ENCODE measurements at places on chromosomes 3 and 15. TPM values are rescaled to one million over a fixed set of nuclear protein-coding genes. Genes with fewer than 3 reads are reported as not detected.

NSMCE3 gene
- 11.1 TPM for total RNA-seq

TTLL13 gene
- 0.58 TPM for total RNA-seq

ITIH4 gene
- 16.2 TPM for total RNA-seq

P3H2 gene
- total RNA-seq = not detected

C3orf20 gene
- total RNA-seq = not detected

IL16 gene
- 196 TPM for total RNA-seq

NEK11 gene
- total RNA-seq = 2.8 TPM

HYKK gene
- total RNA-seq = 2.4 TPM

MORC1 gene
- total RNA-seq = not detected

ROPN1 gene
- total RNA-seq = not detected

TRH gene
- total RNA-seq = not detected

SLC22A13 gene
- 0.28 TPM for total RNA-seq

MST1R gene
- 2.6 TPM for total RNA-seq

ADAMTS9 gene
- total RNA-seq = not detected

SKOR1 gene
- 0.23 TPM for total RNA-seq

CCR9 gene
- total RNA-seq = 0.28 TPM

STRC gene
- total RNA-seq = 0.45 TPM

CHRD gene
- total RNA-seq = not detected

PAK6 gene
- total RNA-seq = 0.65 TPM

MINAR1 gene
- 0.38 TPM for total RNA-seq

GP5 gene
- 1.3 TPM for total RNA-seq

DNASE1L3 gene
- total RNA-seq = not detected

UROC1 gene
- not detected for total RNA-seq

CFAP20DC gene
- total RNA-seq = 1.4 TPM

GRAMD2A gene
- not detected for total RNA-seq

STRIT1 gene
- not detected for total RNA-seq

ALDH1L1 gene
- total RNA-seq = not detected

GPR149 gene
- not detected for total RNA-seq

LEKR1 gene
- 1.6 TPM for total RNA-seq

SPSB4 gene
- total RNA-seq = not detected

LYZL4 gene
- not detected for total RNA-seq

FBXO40 gene
- total RNA-seq = not detected

NPRL2 gene
- total RNA-seq = 48.8 TPM

EIF4G1 gene
- total RNA-seq = 259 TPM

PLA2G4D gene
- not detected for total RNA-seq

FAM81A gene
- total RNA-seq = 0.50 TPM

TRAT1 gene
- 165 TPM for total RNA-seq

TNNC1 gene
- 2.3 TPM for total RNA-seq

CCDC39 gene
- not detected for total RNA-seq

ARPP21 gene
- not detected for total RNA-seq

KLHL6 gene
- 47.1 TPM for total RNA-seq

MEIS2 gene
- not detected for total RNA-seq

NR2E3 gene
- not detected for total RNA-seq

TM6SF1 gene
- 20.4 TPM for total RNA-seq

FHIT gene
- total RNA-seq = 9.7 TPM

RASA2 gene
- total RNA-seq = 53.7 TPM

FILIP1L gene
- total RNA-seq = 1.9 TPM

All from activated CD4-positive, alpha-beta memory T cell treated with anti-CD3 and anti-CD28 coated beads, Interleukin-2, amount 10 ng/mL, durations not matched to agents 7 days and 5 days (primary cell).